ENCODE measurements at places on chromosomes 2 and 18.
A peak's percentile ranks its signal among the peaks of the same experiment; 100 is the strongest.

- DNase-seq, result no peak
Measured at GRCh38 chr2:101805152-101806088, 107.9 kb downstream of the MAP4K4 start.

DNA sequence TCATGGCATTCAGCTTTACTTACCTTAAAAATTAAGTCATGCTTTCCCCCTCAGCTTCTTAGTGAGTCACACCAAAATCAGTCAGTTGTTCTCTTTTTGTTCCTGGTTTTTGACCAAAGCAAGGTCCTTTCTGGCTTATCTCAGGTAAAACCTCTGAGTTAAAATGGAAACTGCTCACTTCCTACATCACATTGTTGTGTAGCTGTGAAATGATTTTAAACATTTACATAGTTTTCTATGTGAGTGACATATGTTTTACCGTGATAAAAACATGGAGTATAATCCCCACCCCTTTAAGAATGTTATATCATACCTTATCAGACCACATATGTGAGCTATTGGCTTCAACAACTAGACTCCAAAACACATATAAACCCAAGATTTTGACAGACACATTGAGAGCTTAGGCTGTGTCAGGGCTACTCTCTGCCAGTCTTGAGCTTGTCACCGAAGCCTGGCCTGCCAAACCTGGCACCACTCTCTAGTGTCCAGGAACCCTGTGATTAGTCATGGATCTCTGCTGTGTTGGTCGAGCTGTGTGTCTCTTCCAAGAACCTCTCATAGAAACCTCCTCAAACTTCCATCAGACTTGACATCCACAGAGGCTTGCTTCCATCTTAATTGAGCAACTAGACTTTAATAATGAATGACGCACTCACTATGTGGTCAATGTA lies 294.5 kb upstream of the FBXO11 start:
- no peak for DNase-seq

DNA sequence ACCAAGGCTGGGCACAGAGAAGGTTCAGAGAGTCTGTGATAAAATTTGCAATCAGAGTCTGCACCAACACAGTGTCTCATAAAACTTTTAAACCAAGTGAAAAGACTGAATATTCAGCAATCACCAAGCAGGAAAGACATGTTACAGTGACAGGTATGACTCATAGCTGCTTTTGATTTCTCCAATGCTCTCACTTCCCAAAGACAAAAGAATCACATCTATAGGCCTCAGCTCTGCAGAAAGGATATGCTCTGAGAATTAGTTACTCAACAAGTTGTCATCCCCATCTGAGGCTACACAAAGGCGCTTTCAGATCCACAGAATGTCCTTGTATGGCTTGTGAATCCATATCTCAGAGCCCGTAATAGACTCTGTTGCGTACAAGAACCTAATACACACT lies 92.5 kb downstream of the KCNF1 start:
- no peak for DNase-seq

- DNase-seq, result no peak
Measured at GRCh38 chr18:79199691-79200374, 130.6 kb downstream of the ATP9B start.

DNA sequence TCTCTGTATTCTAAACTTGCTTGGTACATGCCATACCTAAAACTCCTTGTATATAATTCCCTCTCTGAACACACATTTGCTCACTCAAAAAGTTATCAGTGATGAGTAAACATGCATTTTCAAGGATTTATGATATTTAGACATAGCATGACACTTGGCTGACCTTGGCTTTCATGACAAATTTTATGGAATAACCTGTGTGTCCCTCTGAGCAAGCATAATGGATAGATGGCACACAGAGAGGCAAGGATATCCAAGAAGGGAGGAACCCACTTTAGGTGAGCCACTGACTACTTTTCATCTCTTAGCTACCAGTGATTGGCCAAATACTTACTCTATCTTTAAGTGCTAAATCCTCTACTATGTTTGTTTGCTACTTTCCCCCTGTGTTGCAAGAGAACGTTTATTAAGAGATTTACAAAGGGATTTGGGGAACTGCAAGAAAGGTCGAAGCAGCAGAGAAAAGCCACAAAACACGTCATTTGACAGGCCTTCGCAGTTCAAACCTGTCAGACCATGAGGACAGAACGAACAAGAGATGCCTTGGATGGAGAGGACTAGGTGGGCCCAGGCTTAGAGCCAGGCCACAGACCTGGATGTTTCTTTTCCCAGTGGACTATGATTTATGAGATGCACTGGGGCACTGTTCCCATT lies 379.9 kb downstream of the NBAS start:
- DNase-seq, result no peak

- no peak for DNase-seq
Measured at GRCh38 chr2:195498176-195498575, 158.8 kb upstream of the SLC39A10 start.

GRCh38 chr2:141523199-141523598 lies 607.6 kb downstream of the LRP1B start:
- no peak for DNase-seq

- no peak for DNase-seq
Measured at GRCh38 chr2:80244905-80245584, 59.5 kb downstream of the LRRTM1 start.

DNA sequence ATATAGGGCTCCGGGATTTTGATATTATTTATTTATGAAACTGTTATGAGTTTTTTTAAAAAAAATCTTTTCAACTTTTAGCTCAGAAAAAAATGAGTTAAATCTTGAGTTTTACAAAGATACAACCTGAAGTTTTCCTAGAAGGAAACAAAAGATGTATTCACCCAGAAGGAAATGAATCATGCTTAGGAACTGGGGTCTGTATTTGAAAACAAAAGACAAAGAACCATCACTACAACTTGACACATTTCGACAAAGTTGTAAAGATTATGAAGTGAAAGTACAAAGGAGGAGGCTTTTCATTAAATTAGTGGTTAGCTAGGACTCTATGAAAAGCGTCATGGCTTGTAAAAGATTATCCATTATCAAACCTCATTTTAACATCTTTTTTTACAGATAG lies 143.3 kb downstream of the PDE1A start:
- no peak for DNase-seq

DNA sequence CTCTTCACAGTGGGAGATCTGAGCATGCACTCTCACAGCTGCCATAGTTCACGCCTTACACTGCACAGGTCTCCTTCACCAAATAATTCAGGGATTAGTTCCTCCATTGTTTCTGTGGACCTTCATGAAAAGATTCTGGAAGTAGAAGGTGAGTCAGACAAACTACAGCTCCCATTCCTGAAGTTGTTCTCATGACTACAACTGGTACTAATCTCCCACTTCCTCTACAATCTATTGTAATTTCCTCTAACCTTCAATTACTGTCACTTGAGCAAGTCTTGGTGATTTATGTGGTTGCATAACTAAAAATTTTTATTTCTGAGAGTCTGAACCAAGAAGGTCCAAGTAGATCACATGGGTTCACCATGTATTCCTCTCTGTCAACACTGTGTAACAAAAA lies 128.7 kb downstream of the XIRP2 start:
- DNase-seq, result no peak

DNA sequence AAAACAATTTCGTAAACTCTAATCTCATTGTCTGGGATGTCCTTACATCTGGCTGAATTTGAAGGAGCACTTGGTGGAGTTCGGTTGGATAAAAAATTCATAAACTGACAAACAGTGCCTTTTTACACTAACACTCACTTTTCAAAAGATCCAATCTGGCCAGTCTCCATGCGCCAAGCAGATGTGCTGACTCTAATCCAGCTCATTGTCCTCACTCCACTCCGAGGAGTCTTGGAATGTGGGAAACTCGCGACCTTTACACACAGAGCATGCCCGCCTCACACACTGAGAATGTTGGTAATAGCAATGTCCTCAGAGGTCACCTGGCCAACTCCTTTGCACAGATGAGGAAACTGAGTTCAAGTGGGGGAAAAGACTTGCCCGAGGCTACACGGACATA lies 66.8 kb downstream of the XDH start:
- no peak for DNase-seq

DNA sequence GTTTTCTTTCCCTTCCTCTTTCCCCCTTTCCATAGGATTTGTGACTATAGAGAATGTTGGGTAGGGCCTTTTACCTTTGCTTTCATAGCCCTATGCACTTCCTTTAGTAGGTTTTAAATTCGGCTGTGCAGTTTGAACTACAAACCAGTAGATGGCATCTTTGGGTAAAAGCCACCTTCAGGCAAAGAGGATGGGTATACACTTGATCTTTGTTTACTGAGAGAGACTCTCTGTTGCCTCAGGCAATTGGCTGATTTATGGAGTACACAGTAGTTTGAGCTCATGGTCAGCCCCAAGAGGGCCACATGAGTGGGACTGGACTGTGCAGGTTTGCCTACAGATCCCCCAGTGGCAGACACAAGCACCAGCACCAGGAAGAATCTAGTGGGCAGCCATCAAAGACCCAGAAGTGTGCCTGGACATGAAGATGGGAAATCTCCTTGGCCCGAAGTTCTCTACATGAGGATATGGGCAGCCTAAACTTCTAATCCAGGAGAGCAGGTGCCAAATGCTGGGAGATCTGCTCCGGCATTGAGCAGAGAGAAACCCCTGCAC lies 1304.3 kb upstream of the DDX18 start:
- peak; percentile 34 for DNase-seq

DNA sequence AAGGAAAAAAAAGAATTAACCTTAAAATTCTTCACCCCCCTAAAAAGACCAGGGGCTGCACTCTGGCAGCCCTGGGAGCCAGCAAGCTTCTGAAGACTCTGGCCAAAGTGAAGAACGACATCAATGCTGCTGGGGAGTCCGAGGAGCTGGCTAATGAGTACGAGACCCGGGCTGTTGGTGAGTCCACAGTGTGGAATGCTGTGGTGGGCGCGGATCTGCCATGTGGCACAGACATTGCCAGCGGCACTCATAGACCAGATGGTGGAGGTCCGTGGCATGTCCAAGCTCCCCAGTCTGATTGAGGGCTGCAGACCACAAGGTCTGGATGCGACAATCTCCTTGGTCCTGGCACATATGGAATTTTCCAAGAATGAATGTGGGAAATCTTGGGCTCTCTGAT lies 47.4 kb downstream of the TRPM8 start:
- no peak for DNase-seq

- DNase-seq, result no peak
Measured at GRCh38 chr18:48947092-48947491, 3.7 kb downstream of the SMAD7 start.

DNA sequence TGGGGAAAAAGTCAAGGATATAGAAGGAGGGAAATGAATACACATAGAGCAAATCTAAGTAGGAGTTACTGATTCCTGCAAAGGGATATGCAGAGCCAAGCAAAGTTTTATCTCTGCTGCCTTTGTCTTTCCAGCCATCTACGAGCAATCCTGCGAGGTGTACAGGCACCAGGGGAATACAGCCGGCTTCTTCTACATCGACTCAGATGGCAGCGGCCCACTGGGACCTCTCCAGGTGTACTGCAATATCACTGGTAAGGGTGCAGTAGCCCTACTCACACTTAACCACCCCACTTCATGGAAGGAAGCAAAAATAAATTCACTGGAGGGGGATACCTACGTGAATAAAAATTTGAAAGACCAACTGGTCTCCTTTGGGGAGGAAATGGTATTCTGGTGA lies 584.6 kb downstream of the CNTNAP5 start:
- DNase-seq, result no peak

- no peak for DNase-seq
Measured at GRCh38 chr18:62048279-62048678, 138.6 kb downstream of the PIGN start.

GRCh38 chr18:47911877-47912276 lies 18.6 kb downstream of the SMAD2 start:
- DNase-seq, result no peak

- no peak for DNase-seq
Measured at GRCh38 chr2:128621074-128621473, 302.4 kb upstream of the HS6ST1 start.

DNA sequence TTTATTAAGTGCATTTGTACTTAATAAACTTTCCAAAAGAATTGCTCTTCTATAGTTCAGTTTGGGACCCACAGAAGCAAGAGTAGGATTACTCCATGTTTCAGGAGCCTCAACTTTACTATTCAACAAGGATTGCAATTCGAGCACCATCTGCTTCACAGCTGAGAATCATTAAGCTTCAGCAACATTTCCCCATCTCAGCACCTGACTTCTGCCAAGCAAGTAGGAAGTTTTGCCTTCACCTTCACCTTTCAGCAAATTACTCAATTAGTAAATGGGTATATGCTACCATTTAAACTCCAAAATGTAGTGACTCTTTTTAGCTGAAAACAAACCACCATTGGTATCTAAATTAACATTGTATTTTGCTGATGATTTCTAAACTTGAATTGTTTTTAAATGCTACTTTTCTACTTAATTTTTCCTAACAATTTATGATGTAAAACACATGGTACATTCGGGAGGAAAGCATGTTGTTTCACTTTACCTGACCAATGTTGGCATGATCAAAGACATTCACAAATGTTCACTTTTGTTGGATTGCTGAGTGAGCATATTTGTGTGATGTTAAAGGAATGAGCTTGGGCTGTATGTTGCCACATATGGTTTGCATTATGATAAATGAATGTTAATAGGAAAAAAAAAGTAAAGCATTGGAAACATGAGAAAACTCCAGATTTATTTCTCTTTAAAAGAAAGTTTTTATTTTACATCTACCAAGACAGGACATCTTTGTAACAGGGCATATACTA lies 159.2 kb downstream of the GULP1 start:
- DNase-seq, result no peak

DNA sequence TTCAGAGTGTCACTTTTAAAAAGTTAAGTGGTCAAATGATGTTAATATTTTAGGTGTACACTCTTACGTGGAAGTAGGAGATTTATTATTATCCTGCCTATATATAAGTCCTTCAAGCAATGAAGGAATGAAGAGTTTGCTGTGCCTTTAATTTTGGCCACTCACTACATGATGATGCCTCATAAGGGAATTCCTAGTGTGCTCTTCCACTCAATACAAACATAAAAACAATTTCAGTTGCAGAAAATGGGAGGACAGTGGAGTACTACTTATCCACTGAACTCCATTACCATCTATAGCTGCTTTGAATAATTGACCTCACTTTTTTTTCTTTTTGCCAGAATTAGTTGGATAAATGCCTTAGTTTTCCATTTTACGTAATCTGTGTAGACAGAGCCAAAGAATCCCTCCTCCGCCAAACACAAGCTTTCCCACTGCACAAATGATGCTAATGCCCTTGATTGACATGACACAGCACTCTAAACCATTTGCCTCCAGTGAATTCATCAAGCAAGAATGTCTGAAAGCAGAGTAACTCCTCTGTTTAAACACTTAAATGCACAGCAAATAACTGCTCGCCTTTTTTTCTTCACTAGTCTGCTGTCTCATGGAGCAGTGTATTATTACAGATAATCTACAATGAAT lies 751.1 kb upstream of the FANCL start:
- DNase-seq, result no peak

Measured in SHP77 treated with DMSO at 0.1 percent for 48 hours (cell line).